ENCODE measurements at places on chromosomes 5 and 9.

- DNase-seq: peak; percentile 9
Measured at GRCh38 chr9:365436-365835, 150.8 kb downstream of the DOCK8 start.

GRCh38 chr5:172769616-172770373 is 1.2 kb downstream of the DUSP1 start:
- peak; percentile 43 for DNase-seq

- DNase-seq: no peak
Measured at GRCh38 chr5:157563929-157564716, 11.5 kb downstream of the ADAM19 start.

- no peak for DNase-seq
Measured at GRCh38 chr5:69039829-69040228, 54.0 kb upstream of the SLC30A5 start.

Data from fibroblast of villous mesenchyme (primary cell).